ENCODE measurements at places on chromosomes 13 and 19.

DNA sequence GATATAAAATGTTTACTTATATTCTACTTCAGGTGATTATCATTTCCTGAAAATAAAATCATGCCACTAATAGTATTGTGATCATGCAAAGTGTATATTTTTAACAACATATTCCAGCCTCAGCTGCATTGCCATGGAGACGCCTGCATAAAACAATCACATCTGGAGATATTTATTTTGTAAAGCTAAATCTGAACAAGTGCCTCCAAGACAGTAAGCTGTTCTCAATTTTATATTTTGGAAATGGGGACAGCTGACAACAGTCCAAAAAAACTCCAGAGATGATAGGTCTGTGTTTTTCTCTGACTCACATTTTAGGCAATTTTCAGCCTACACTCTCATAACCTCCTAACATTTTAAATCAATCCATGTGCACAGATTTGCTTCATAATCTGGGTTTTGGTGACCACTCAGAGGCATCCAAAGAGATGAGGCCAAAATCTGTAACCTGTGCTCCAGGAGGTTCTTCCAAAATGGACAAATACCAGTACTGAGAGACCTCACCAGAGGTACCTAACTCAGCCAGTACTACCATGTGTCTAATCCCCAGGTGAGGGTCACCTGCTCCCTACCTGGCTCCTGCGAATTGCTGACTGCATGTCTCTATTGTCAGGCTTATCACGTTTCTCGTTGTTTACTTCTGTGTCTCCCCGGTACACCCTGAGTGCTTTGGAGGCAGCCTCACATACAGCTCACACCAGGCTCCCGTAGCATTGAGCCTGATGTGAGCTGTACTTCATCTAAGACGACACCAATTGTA is 62.7 kb downstream of the COL4A1 start:
- no peak for DNase-seq

- no peak for DNase-seq
These were observed 11.1 kb upstream of the ATP12A start for GRCh38 chr13:24668955-24669582.

- no peak for DNase-seq
These were observed 142.0 kb downstream of the ZNF737 start for GRCh38 chr19:20423381-20424197.

DNA sequence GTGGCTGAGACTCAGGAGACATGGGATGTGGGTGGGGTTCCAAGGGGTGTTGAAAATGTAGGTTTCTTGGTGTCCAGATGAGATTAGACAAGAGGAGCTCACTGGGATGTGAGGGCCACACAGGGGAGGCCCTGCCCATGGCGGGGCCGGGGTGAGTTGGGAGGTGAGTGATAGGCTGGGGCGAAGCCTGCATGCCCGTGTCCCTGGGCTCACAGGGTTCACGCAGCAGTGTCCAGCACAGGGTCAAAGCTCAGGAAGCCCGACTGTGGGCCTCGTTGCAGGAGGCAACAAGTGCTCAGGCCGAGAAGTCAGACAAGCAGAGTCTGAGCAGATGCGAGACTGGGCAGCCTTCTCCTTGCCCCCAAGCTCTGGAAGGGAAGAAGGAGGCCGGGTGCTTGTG is 27.2 kb downstream of the CCDC8 start:
- DNase-seq: no peak

GRCh38 chr13:94708031-94708859 is 4.1 kb downstream of the SOX21 start:
- DNase-seq: no peak

DNA sequence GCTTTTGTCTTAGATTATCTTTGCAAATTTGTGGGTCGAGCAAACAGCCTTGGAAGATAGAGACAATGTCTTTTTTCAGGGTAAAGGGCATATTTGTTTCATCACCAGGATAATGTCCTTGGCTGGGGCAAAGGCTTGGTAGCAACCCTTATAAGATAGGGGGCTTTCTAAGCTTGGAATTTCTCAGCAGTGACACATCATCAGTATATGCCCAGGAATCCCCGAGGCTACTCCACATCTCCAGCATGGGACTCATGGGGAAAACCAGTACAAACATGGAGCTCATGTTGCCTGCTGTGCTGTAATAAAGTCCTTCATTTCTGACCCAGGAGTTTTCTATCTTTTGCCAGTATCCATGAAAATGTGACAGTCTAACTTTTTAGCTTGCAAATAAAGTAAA is 77.1 kb downstream of the DCLK1 start:
- DNase-seq: no peak

DNA sequence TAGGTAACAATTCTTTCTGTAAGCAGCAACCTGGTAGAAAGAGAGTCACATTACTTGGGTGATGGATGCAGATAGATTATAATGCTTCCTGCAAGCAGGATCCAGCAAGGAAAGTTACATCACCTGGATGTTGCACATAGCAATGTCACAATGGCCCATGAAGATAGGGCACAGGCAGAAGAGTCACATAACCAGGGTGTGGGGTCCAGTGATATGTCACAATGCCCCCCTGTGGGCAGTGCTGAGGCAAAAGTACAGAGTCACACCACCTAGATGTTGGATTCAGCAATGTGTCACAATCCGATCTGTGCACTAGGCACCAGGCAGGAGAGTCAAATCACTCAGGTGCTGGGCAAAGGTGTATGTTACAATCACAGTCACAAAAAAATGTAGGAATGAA is 4.0 kb upstream of the ZNF43 start:
- no peak for DNase-seq

DNA sequence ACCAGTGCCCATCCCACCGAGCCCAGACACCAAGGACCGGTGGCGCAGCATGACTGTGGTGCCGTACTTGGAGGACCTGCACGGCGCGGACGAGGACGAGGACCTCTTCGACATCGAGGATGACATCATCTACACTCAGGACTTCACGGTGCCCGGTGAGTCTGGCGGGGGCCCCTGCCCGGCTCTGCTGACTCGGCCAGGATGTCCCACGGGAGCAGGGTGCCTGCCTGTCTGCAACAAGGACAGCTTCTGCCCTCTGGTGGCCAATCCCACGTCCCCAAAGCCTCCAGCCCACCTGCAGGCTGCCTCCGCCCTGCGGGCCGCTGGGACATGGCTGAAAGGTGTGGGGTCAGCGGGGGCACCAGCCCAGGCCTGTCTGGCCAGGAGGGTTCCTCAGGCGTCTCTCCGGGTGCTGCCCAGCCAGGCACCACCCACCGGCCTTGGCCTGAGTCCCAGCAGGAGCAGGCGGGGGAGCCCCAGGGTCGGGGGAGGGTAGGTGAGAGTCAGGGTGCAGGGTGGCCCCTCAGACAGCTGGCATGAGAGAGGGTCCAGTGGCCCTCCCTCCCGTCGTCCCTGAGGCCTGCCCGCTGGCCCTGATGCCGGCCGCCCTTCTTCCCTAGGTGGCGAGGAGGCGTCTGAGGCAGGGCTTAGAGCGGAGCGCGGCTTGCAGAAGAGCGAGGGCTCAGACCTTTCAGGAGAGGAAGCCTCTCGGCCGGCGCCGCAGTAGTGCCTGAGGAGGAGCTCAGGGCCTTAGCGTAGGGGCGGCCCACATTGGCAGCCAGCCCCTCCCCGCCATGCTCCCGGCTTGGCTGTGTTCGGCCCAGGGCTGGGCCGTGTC is 14.6 kb downstream of the CBARP start:
- no peak for DNase-seq

GRCh38 chr13:98885600-98885999 is 92.3 kb downstream of the DOCK9 start:
- no peak for DNase-seq

DNA sequence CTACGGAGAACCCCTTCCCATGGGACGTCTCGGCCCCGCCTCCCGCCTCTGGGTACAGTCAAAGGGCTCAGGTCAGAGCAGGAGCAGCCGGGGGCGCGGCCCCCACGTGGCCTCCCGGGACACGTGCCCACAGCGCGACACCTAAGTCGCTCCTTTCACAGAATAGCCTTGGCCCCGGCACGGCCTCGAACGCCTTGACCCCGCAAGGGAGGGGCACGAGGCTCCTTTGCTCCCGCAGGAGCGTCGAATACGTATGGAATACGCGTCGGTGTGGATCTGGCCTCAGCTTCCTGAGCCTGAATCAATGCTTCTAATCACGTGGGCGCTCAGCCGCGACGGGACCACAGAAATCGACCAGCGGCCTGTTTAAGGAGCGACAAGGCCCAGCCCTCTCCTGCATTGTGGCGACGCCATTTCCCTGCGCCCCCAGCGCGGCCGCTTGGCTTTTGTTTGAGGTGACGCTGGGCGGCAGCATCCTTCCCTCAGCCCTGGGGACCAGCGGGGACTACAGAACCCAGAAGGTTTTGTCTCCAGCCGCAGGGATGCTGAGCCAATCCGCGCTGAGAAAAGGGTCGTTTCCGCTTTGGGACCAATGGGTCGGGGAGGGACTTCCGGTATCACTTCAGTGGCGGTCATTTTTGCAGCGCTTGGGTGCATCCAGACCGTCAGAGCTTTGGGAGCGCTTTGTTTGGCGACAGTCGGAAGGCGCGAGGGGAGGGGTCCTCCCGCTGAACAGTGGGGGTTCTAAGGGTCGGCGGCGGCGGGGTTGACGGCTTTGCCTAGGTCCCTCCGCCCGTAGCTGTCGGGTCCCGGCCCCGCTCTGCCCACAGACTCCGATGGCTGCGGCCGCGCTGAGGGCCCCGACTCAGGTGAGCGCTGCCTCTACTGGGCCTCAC is at the start of gene ZIK1:
TSS of gene ZIK1 (plus strand) at position 625 of the 896 bp plus-strand sequence. CDS start at position 837, 212 bp downstream.
- DNase-seq: peak; percentile 77

DNA sequence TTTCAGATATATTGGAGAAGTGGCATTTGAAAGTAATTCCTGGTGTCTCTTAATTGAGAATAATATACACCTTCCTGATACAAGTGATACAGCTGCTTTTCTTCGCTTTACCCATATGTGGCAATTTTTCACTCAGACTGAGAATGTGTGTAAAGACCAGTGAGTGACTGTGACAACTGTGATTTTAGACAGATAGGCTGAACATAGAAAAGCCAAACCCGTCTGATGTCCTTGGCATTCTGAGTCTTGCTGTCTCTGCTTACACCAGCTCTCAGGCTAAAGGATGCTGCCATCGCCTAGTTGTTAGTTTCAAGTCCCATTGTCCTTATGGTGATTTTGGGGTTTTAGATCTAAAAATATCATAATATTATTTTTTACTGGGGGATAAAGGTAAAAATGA is 492.6 kb downstream of the RFC3 start:
- DNase-seq: no peak

DNA sequence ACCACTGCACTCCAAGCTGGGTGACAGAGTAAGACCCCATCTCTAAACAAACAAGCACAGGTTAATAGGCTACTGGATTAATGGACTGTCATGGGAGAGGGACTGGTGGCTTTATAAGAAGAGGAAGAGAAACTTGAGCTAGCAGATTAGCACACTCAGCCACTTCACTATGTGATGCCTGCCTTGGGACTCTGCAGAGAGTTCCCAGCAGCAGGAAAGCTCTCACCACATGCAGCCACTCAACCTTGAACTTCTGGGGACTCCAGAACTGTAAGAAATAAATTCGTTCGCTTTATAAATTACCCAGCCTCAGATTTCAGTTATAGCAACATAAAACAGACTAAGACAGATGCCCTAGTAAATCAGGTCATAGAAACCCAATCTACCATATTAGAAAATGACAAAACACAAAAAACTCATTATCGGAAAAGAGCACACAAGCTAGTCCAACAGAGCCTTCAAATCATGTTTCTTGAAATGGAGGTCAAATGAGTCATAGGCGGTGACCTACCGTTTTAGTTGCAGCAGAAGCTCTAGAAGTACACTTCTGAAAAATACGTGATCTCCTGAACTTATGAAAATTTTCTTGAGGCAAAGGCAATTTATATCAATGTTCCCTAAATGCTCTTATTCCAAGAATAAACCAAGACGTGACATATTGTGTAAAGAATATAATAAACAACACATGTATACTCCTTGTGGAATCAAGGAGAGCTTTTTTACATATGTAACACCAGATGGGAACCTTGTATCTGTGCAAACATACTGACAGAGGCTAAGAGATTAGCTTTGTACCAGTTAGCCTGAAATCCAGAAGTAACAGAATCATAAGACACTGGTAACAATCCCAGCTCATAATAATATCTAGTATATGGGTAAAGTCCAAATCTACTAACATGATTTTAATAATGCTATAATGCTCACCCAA is 340.9 kb upstream of the SGCG start:
- DNase-seq: no peak

GRCh38 chr13:107585469-107586180 is 629.7 kb downstream of the LIG4 start:
- peak; percentile 44 for DNase-seq

DNA sequence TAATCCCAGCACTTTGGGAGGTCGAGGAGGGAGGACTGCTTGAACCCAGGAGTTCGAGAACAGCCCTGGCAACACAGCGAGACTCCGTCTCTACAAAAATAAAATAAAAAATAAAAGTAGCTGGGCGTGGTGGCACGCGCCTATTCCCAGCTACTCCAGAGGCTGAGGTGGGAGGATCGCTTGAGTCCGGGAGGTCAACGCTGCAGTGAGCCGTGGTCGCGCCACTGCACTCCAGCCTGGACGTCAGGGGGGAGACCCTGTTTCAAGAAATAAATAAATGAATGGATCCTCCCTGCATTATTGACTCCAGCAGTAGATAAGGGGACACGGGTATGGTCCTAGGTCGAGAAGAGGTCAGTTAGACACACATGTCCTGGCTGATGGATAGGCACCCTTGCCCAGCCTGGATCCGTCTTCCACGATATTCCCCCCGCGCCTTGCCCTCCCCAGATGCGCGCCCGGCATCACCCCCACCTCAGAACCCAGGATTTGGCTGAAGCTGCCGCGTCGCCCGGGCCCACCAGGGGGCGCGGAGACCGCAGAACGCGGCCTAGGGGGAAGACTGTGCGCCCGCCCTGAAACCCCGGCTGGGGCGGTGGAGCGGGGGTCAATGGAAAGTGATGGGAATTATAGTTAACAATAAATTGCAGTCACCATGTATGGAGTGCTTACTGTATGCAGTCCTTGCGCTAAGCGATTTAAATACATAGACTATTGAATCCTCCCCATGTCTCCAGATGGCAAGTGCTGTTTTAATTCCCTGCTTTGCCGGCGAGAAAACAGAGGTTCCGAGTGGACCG is 2.1 kb upstream of the HOOK2 start:
- peak; percentile 82 for DNase-seq

GRCh38 chr13:99193152-99193551 is 7.5 kb upstream of the UBAC2 start:
- no peak for DNase-seq

DNA sequence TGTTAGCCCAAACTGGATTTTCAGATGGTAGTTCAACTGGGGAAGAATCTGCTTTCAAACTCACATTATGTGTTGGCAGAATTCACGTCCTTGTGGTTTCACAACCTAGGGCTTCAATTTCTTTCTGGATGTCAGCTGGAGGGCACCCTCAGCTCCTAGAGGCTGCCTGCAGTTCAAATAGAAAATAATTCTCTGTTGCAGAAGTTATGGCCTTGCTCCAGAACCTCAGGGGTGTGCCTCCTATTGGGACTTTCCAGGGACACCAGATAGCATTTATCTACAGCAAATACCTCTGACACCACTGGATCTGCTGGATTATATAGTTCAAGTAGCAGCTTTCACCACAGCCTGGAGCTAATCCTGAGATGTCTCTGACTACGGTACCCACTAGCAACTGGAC is 11.8 kb upstream of the RB1 start:
- no peak for DNase-seq
